ENCODE measurements at places on chromosomes 16 and 17.
A peak's percentile ranks its signal among the peaks of the same experiment; 100 is the strongest.

- no peak for DNase-seq
Observed at GRCh38 chr17:78214706-78215061, 631 bp downstream of the BIRC5 start.

DNA sequence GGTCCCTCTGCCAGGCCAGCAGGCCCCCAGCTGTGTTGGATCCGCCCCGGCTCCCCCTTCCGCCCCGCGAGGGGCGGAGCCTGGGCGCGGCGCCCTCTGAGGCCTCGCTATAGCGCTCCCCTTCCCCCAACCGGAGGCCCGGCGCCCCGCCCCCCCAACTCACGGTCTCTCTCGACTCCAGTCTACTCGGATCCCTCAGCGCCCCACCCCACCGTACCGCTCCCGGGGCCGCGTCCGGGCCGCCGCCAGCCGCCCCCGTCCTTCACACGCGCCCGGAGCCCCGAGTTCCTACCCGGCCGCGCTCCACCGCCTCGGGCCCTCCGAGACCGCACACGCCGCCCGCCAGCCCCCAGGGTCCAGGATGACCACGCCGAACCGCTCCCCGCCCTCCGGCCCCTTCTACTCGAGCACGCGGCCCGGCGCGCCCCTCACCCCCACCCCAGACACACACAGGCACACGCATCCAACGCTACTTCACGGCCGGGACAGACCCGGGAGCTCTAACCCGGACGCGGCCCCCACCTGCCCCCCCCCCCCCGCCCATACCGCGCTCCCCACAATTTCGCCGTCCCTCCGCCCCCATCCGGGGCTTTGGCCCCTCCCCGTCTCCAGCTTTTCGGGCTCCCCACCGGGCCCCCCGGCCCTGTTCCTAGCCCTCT, 1.4 kb downstream of the PHF23 start:
- DNase-seq: peak; percentile 81

DNA sequence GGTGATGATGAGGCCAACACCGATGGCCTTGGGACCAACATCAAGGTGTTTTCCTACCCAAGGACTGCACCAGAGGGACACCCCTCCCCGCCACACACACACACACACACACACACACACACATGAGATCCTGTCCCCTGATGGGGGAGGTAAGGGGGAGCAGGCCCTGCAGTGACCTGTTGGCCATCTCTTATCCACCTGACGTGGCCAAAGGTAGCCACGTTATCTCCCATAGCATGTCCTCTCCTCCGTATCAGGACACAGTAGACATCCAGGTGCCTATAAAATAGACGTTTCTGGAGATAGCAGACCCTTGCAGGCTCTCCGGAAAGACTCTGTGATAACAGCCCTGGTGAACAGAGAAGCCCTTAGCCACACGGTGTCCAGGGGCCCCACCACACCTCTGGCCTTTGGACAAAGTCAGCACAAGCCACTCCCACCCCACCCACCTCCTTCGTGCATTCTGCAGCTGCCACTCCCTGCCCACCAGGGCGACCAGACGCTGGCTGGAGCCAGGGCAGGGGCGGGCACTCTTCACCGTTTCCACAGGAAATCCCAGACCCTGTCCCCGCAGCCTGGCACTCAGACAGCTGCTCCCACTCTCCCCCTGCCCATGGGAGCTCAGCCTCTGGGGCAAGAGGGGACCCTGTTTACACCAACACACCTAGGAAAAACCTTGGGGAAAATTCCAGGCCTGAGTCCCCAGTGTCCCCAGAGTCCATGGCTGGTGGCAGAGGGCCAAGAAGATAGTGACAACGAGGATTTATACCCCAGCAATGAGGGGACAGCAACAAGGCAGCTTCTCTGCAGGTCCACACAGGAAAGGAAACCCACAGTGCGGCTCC, 15.4 kb upstream of the ENPP7 start:
- DNase-seq: no peak

- DNase-seq: no peak
Observed at GRCh38 chr17:17700251-17700969, 19.2 kb downstream of the RAI1 start.

DNA sequence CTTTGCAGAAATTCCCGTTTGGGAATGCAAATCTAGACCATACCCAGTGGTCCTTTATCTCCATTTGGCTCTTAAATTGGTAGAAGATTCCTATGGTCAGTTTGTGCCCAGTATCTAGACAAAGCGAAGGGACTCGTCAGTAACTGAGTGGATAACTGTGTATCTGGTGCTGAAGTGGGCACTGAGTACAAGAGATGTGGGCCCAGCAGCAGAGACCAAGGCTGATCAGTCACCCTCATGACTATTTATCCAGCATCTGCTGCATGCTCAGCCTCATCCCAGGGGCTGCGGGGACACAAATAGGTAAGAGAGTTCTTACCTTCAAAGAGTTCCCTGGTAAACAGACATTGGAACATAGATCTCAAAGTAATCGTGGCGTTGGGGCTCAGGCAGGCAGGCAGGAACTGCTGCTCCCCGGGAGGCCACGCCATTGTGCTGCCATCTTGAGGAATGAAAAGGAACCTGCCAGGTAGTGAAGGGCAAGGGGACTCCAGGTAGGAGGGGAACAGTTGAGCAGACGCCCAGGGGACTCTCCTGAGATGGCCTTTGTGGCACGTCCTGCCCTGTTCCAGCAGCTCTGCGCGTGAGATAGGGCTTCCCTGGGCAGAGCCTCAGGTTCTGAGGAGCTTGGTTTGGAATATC, 10.3 kb downstream of the NT5M start:
- DNase-seq: peak; percentile 49

DNA sequence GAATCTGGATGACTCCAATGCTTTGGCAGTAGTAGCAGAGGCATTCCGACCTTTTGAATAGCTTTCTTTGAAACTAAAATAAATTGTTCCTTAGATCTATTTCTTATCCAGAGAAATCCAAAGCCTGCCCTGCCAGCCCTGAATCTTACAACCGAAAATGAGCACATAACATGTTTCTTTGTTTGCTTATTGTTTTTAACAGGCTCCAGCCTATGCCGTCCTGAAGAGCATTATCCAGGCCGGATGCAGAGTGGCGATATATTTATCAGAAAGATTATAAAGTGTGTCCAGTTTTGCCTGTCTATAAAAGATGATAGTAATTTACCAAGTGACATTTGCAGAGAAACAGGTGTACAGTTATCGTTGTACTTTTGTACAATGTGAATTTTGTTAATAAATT, 10.5 kb downstream of the COQ7 start:
- DNase-seq: no peak

- DNase-seq: no peak
Observed at GRCh38 chr17:71484546-71484945, 636.3 kb upstream of the SOX9 start.

DNA sequence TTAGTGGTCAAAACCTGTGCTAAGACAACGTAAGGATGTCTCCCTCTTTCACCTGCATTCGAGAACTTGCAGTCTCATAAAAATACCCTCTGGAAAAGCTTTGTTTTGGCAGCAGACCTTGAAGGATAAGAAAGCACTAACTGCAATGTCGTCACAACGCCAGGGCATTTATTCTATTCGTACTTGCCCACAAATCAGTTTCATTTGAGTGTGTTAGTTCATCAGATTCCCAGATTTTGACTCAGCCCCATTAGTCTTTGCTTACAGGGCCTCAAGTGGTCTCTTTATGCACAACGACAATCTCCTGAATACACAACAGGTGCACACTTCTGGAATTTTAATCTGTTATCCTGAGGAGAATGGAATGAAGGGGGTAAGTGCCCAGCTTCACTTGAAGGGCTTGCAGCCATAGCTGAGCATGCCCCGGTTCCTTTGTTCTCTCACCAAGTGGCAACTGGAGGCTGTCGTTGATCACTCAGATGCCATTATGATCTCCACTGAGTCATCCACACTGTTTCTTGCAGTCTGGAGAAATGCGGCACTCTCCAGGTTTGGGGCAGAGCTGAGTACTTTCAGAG, 58.8 kb downstream of the CLEC19A start:
- no peak for DNase-seq

GRCh38 chr17:12114686-12115418, 94.2 kb downstream of the MAP2K4 start:
- DNase-seq: no peak

DNA sequence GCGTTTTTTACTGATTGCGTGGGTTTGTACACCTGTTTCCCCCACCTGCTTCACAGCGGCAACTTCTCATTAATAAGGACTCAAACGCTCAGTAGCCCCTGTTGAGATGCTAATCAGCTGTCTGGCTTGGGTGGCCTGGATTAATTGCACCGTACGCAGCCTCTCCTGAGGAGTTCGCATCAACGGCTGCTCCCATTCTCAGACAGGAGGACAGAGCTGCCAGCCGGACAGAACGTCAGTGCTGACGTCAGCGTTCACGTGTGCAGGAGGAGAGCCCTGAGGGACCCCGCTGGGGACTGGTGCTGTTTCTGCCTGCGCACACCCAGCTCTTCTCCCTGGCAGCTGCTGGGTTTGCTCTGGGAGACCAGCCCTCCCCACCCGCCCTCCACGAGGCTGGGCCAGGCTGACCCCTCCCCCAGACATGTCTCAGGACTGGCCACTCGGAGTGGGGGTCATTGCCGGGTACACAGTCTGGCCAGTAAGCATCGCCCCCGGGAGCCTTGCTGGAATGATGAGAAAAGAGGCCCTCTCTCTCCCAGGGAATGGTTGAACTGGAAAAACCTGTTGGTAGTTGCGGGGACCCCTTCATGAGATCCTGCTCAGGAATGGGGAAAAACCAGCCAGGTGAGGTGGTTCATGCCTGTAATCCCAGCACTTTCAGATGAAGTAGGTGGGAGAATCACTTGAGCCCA, 5.7 kb upstream of the BANP start:
- no peak for DNase-seq

GRCh38 chr17:31269036-31269577, 27.9 kb downstream of the OMG start:
- no peak for DNase-seq

GRCh38 chr17:38667099-38667786, 7.5 kb downstream of the EPOP start:
- DNase-seq: peak; percentile 28

GRCh38 chr16:83366228-83366627, 441.6 kb upstream of the HSBP1 start:
- DNase-seq: no peak

- no peak for DNase-seq
Observed at GRCh38 chr16:3001316-3001715, 11.4 kb upstream of the CLDN9 start.

- no peak for DNase-seq
Observed at GRCh38 chr16:89078172-89078571, 15.5 kb upstream of the ACSF3 start.

DNA sequence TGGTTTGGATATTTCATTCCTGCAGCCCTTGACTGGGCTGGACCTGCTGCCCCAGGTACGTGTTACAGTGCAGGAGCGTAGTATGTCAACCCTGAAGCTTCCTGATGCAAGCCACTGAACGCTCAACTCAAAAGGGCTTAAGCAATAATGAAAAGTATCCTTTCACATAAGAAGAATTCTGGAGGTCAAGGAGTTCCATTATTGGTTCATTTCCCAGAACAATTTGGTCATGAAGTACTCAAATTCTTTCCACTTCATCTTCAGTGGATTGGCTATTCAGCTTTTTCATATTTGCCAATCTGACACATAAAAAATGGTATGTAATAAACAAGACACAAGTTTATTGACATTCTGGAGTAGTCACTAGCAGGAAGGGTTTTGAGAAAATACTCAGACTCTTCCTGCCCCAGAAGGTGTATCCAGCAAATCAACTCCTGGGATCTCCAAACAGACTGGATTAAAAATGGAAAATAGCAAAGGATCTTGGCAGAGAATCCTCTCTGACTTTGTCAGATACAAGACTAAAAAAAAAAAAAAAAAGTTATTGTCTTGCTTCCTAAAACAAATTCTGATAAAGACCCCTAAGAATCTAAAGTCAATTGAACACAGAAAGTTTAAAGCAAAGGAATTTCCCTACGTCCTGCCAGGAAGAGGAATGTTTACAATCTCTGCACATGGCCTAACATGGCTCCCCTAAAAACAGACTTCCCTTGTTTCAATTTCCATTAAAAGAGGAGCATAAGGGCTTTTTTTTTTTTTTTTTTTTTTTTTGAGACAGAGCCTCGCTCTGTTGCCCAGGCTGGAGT, 37.5 kb upstream of the WSB1 start:
- DNase-seq: no peak

GRCh38 chr17:50052241-50052796, 3.6 kb upstream of the ITGA3 start:
- no peak for DNase-seq

DNA sequence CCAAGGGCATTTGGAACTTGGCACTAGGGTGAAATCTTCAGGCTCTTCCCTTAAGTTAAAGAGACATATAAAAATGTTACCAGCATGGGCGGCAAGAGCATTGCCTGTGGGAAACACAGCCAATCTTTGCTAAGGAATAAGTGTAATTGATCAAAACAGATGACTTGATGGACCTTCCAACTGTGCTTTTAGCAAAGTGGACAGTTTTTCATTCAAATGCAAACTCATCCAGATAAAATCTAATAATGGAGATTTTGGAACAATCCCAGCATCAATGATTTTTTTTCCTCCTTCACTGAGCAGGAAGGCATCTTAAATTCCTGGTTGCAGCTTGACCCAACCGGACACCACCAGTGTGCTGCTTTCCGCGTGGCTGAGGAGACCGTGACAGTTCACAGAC, 42.9 kb upstream of the BHLHA9 start:
- no peak for DNase-seq

DNA sequence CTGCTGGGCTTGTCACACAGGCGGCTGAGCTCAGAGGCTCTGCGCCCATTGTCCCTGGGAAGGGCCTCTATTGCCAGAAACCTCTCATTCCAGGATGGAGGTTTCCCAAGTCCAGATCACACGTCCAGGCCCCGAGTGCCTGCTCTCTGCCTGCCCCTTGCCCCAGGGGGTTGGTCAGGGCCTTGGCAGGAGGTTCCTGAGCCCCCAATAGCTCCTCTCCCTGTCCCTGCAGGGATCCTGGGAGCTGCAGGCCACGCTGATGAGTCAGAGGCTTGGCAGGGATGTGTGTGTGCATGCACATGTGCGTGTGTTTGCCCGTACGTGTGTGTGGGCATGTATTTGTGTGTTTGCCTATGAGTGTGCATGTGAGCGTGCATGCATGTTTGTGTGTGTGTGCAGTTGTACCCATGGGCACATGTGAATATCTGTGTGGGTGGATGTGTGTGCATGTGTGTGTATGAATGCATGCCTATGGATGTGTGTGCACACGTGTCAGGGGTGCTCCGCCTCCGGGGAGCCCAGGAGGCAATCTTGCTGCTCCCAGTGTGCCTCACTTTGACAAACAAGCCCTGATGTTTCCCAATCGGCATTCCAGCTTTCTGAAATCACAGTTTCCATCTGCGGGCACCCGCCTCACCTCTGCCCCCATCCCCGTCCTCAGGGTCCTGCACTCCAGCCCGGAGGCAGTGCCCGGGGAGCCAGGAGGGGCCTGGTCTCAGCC, 98.4 kb upstream of the GSE1 start:
- DNase-seq: no peak

GRCh38 chr16:84482951-84483881, 21.2 kb downstream of the MEAK7 start:
- no peak for DNase-seq

DNA sequence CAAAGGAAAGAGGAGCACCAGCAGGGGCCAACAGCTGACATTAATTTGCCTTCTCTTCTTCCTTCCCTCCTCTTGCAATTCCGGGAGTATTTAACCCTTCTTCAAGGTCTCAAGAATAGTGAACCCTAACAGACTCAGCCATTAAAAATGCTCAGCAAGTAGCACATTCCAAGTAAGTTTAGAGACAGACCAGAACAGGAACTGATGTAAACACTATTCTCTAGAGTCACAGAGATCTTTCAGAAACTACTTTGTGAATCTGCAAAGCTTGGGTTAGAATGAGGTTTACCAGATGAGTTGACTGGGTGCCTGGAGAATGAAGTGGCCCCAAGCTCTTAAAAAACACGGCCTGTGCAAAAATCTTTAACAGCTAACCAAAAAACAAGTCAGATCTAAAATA, 50.9 kb downstream of the TEX2 start:
- no peak for DNase-seq

GRCh38 chr17:77450742-77451244, 310.0 kb downstream of the SEC14L1 start:
- no peak for DNase-seq

All from stimulated activated CD8-positive, alpha-beta memory T cell treated with anti-CD3 and anti-CD28 coated beads, Interleukin-2, amount 100 ng/mL, for 48 hours (primary cell).